ENCODE measurements at places on chromosomes 6 and 20. TPM values are rescaled to one million over a fixed set of nuclear protein-coding genes. Genes with fewer than 3 reads are reported as not detected.
A peak's percentile ranks its signal among the peaks of the same experiment; 100 is the strongest.

Gene REM1
- not detected for total RNA-seq

Gene CAP2
- 2.7 TPM for total RNA-seq

GRCh38 chr6:21022343-21023107 is 488.3 kb downstream of the CDKAL1 start:
- H3K27ac ChIP-seq, result peak overlapping the region; percentile 81
- no peak overlapping the region for H3K4me3 ChIP-seq
- DNase-seq, result no peak
- no peaks in the 10 kb centered on the region for H3K27me3 ChIP-seq
- no peaks in the 10 kb centered on the region for H3K4me1 ChIP-seq

- no peaks in the 10 kb centered on the region for H3K27me3 ChIP-seq
- H3K4me3 ChIP-seq, result no peak overlapping the region
These were observed 74.3 kb upstream of the HINT3 start for GRCh38 chr6:125882243-125882642.

- H3K27ac ChIP-seq, result no peak overlapping the region
- H3K36me3 ChIP-seq, result no peaks in the 10 kb centered on the region
- H3K4me3 ChIP-seq, result no peak overlapping the region
- no peaks in the 10 kb centered on the region for H3K4me1 ChIP-seq
These were observed 18.0 kb downstream of the KLHL31 start for GRCh38 chr6:53647462-53648094.

GRCh38 chr6:15267221-15267620 is 21.4 kb downstream of the JARID2 start:
- no peaks in the 10 kb centered on the region for H3K27me3 ChIP-seq
- H3K4me1 ChIP-seq, result peaks cover 11% of the 10 kb centered on the region
- H3K27ac ChIP-seq, result no peak overlapping the region
- no peak overlapping the region for H3K4me3 ChIP-seq
- no peak for DNase-seq

- no peak overlapping the region for H3K27ac ChIP-seq
- H3K4me3 ChIP-seq, result no peak overlapping the region
- DNase-seq, result no peak
- H3K36me3 ChIP-seq, result no peaks in the 10 kb centered on the region
- H3K27me3 ChIP-seq, result no peaks in the 10 kb centered on the region
These were observed 101.7 kb upstream of the SPACA1 start for GRCh38 chr6:87945966-87946365.

GRCh38 chr20:58708246-58708931 is 15.8 kb downstream of the NPEPL1 start:
- H3K4me3 ChIP-seq, result no peak overlapping the region
- H3K4me1 ChIP-seq, result no peaks in the 10 kb centered on the region
- peaks cover 11% of the 10 kb centered on the region for H3K36me3 ChIP-seq
- H3K27ac ChIP-seq, result no peak overlapping the region
- peak; percentile 58 for DNase-seq
- no peaks in the 10 kb centered on the region for H3K27me3 ChIP-seq

GRCh38 chr6:166955121-166955864 is 1.1 kb downstream of the RNASET2 start:
- no peaks in the 10 kb centered on the region for H3K4me1 ChIP-seq
- H3K27ac ChIP-seq, result peak overlapping the region; percentile 67
- no peak for DNase-seq
- no peaks in the 10 kb centered on the region for H3K36me3 ChIP-seq
- H3K27me3 ChIP-seq, result no peaks in the 10 kb centered on the region

Data from pancreas (tissue), 10 donors.